ENCODE measurements at places on chromosomes 2 and 18. TPM values are rescaled to one million over a fixed set of nuclear protein-coding genes. Genes with fewer than 3 reads are reported as not detected.

Gene EPAS1
- total RNA-seq, result 33.8 TPM

Gene UGT1A10
- not detected for total RNA-seq

Gene GPR45
- total RNA-seq, result 0.22 TPM

Gene FZD7
- total RNA-seq, result 34.8 TPM

Gene DNAJC5G
- not detected for total RNA-seq

Gene PCARE
- total RNA-seq, result not detected

Gene DPYSL5
- 0.63 TPM for total RNA-seq

Gene GKN2
- total RNA-seq, result not detected

Gene PLGLB2
- 1.7 TPM for total RNA-seq

Gene IL1F10
- total RNA-seq, result not detected

Gene TDRD15
- not detected for total RNA-seq

Gene SCN7A
- 0.36 TPM for total RNA-seq
